ENCODE measurements at places on chromosomes 2 and 18.

GRCh38 chr2:30608643-30609042 lies 161.6 kb downstream of the LCLAT1 start:
- DNase-seq: no peak

- DNase-seq: no peak
Observed at GRCh38 chr18:12580630-12581342, 77.1 kb downstream of the SPIRE1 start.

GRCh38 chr2:99725820-99726219 lies 236.0 kb upstream of the REV1 start:
- DNase-seq: no peak

DNA sequence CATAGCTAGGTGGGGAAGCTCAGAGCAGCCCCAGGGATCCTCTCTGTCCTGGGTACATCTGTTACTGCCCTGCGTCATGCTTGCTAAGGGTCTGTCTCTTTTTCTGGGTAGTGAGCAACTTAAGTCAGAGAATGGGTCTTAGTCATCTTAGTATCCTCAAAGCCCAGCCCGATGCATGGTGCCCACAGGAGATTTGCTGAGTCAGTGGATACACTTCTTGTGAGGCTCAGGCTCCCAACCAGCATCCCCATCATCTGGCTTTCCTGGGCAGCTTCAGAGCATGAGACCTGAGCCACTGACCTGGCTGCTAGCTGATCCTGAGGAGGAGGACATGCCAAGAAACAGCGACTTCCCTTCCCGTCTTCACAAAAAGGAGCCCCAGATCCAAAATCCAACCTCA lies 10.0 kb downstream of the FOXI3 start:
- DNase-seq: no peak

GRCh38 chr2:27807476-27807875 lies 36.0 kb downstream of the MRPL33 start:
- DNase-seq: peak; percentile 36

- no peak for DNase-seq
Observed at GRCh38 chr2:186612026-186612425, 22.2 kb downstream of the ITGAV start.

DNA sequence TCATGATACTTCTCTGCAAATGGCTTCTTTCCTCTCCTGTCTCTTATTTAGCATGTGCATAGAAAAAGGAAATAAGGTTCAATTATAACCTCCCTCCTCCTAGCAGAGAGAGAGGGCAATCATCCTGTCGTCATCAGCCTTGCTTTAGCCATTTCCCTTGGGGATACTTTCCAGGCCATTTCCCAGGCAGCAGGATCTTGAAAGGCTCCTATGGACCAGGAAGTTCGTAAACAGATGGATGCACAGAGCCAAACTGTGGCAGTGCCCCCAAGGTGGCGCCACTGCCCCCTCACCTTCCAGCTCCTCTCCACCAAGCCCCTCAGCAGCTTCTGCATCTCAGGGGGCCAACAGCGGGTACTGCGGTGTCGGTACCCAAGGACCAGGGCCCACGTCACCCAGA lies 157.4 kb downstream of the DTNA start:
- DNase-seq: peak; percentile 11

- DNase-seq: no peak
Observed at GRCh38 chr2:240815761-240816583, 4.0 kb downstream of the KIF1A start.

DNA sequence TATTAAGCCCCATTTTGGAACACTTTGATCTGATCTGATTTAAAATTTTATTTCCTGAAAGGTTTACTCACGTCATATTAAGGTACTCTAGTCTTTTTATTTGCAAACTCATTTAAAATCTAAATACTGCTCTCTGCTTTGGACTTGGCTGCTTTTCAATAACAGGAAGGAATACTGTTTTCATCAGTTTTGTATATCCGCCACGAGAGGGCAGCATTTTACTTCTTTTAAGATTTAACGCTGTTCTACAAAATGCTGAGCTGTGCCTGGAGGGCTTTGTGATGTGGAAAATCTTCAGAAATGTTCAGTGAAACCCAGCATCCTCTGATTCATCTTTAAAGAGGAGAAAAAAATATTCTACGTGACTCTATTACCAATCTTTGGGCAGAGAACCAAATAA lies 37.5 kb upstream of the SLC38A11 start:
- DNase-seq: peak; percentile 80

DNA sequence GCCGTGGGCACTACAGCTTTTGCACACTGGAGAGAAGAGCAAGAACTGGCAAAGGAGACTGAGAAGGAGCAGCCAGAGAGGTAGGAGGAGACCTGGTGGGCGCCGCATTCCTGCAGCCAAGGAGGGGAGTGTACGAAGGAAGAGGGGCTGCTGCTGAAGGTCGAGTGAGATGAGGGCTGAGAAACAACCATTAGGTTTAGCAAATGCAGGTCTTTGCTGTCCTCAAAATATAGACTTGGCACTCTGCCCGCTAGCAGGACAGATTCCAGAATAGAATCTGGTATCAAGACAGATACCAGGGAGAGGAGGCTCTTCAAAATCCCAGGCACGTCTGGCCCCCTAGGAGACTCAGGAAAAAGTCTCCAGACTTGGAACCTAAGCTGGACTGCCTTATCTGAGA lies 83.0 kb downstream of the TGOLN2 start:
- DNase-seq: no peak

DNA sequence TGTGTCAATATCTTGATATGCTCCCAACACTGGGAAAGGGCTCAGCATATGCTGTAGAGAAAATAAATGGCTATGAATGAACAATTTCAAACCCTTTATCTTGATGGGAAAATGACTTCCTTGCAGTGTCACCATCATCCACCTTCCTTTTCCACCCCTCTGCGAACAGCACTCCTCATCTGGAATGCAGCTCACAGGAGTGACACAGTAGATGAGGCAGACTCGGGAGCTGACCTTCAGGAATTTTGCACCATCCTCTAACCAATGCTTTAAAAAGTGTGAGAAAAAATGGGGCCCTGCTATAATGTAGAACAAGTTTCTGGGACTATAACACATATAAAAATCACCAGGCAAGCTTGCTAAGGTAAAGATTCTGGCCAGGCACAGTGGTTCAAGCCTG lies 41.3 kb upstream of the YPEL5 start:
- DNase-seq: no peak

DNA sequence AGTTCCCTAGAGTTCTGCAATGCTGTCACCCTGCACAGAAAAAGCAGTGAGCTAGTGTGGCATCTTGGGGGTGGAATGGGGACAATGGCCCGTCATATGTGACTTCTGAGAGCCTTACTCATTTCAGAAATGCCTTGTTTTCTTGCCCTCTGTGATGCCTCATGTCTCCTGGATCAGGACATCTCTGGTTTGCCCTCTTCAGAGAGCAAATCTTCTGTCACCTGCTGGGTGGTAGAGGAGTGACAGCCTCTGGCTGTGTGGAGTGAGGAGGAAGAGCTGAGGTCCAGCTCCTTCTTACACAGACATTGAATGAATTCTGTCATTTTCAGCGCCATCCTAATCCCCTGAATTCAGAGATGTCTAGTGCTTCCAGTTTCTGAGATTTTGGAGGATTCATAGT lies 55.6 kb upstream of the PHLPP1 start:
- no peak for DNase-seq

GRCh38 chr2:9650119-9650821 lies 19.5 kb upstream of the YWHAQ start:
- no peak for DNase-seq

GRCh38 chr2:42618972-42619371 lies 50.5 kb downstream of the MTA3 start:
- DNase-seq: no peak

- DNase-seq: no peak
Observed at GRCh38 chr18:72720116-72720515, 147.7 kb downstream of the NETO1 start.

DNA sequence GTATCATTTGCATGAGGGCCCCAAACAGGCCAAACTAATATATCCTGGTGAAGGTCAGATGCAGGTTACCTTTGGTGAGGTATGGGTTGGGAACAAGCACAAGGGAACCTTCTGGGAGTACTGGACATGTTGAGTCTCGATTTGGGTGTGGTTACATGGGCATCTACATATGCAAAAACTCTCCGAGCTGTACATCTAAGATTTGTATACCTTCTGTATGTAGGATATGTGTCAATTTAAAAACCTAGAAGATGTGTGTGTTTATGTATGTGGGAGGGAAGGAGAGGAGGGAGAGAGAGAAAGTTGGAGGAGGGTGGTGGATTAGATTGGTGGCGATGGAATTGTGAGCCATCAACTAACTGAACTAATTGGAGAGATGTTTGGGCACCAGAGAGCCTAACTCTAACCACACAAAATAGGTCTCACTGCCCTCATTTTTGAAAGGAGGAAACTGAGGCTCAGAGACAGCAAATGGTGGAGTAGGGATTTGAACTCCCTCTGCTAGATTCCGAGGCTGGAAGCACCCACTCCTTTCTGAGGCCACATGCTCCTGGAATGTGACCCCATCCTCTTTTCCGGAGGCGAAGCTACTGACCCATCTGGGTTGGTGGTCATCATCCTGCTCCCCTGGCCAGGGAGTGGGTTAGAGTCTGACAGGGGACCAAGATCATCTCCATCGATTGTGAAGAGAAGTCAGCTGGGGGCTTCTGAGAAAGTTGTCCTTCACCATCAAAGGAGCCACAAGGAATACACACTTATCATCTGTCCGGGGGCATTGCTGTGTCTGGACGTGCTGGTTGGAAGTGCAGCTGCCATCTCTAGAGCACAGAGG lies 107.3 kb upstream of the MYCN start:
- DNase-seq: no peak

- no peak for DNase-seq
Observed at GRCh38 chr2:205770577-205770976, 88.3 kb downstream of the NRP2 start.

- no peak for DNase-seq
Observed at GRCh38 chr2:152644189-152644873, 72.9 kb downstream of the PRPF40A start.

DNA sequence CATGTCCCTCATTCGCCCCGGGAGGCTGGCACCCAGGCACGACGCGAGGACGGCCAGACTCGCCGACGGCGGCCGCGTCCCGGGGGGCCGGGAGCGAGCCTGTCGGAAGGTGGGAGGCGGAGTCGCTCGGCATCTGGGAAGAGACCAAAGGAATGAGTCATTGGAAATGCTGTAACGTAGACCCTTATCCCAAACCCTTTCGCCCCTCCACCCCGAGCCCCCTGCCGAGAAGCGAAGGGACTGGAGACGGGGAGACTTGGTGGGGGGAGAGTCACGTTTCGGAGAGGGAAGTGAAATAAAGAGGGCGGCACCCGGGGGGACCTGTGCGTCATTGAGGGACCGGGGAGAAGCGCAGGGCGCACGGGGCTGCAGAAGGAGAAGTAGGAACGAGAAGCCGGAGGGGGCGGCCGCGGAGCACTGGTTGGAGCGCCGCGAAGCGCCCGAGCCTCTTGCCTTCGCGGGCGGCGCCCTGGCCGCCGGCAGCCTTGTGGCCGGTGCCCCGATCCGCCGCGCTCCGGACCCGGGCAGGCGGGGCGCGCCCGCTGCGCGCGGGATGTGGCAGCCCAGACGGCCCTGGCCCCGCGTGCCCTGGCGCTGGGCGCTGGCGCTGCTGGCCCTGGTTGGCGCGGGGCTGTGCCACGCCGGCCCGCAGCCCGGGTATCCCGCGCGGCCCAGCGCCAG lies at the start of gene EMILIN2:
Gene EMILIN2, plus strand, starts transcription at position 371 of the 681 bp plus-strand sequence. Its CDS starts 183 bp downstream, at position 554.
- peak; percentile 36 for DNase-seq

DNA sequence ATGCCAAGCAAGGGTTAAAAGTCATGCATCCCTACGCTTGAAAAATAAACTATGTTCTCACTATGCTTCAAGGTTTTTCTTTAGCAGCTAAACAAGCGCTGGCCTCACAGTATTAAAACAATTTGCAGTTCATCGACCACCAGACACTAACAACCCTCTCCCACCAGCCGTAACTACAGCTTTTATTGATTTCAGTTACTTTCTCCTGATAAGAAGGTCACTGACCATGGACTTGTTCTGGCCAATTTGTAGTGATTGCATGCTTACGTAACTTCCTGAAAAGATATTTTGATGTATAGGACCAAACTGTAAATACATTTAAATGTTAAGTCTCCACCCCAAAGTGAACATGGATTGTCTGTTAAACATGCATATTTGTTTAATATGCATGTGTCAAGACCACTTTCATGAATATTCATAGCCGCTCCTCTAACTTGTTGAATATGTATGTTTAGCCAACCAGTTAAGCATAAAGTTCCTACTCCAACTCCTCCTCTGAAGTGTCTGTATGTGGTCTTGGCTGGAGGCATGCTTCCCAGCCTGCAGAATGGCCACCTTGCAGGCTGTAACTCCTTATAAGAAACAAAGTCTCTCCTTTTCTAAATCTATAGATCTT lies 1.7 kb upstream of the THOC1 start:
- no peak for DNase-seq

DNA sequence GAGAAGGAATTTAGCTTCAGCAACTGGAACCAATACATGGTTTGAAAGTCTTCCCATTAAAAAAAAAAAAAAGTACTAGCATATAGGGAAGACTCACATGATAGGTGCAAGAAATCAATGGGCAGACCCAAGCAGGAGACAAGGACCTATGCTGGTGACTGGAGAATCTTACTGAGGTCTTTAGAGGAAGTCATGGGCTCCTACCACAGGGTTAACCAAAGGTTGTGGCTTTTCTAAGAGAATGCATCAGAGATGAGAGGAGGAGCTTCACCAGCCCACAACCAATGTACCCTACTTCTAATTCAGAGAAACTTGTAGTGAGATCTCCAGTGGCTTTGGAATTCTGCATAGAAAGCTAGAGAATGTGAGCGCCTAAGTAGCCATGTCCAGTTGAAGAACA lies 207.4 kb downstream of the NCKAP5 start:
- DNase-seq: no peak

DNA sequence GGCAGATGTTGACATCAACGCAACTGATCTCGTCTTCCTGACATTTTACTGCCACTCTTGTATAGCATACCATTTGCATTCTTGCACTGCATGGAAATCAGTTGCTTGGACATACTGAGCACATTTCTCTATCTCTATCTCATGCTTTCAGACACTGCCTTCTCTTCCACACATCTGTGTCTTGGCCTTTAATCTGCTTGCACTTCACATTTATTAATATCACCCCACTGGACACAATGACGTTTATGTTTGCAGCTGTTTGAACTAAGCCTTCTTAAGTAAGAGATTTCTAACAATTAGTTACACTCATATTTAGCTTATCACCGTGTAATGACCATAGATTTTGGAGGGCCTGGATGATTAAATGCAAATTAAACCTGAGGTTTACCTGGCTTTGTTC lies 229.8 kb upstream of the CDH19 start:
- DNase-seq: no peak

DNA sequence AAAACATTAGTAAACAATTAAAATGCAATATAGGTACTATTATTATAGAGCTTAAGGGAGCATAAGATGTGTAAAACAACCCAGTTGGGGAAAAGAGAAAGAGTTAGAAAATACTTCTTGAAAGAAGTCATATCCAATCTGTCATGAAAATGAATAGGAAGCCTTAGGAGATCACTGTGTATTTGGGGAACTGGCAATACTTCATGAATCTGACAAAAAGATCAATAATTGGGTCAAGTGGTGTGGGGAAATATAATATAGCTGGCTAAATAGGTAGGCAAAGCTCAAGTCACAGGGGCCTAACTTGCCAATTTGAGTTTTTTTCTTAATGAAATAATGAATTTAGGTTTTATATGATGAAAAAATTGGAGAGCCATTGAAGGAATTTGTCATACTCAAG lies 14.4 kb downstream of the DNAJC10 start:
- no peak for DNase-seq

Data from body of pancreas (tissue), 4 donors.